ENCODE measurements at places on chromosomes 13 and 19. TPM values are rescaled to one million over a fixed set of nuclear protein-coding genes. Genes with fewer than 3 reads are reported as not detected.

SRRM5 gene
- not detected for total RNA-seq

NLRP7 gene
- not detected for total RNA-seq

PDE4C gene
- under 0.01 TPM for total RNA-seq

EBI3 gene
- 0.76 TPM for total RNA-seq
